ENCODE measurements at places on chromosomes 1 and 21.

GRCh38 chr1:113874012-113874879 is 2.7 kb upstream of the PTPN22 start:
- no peak for DNase-seq

GRCh38 chr1:77039739-77040138 is 172.5 kb downstream of the ST6GALNAC5 start:
- no peak for DNase-seq

GRCh38 chr1:154404984-154405746 is at the start of gene IL6R:
IL6R (plus strand) TSS chr1:154405343; CDS start chr1:154405630, 287 bp downstream.
- DNase-seq: peak; percentile 42

DNA sequence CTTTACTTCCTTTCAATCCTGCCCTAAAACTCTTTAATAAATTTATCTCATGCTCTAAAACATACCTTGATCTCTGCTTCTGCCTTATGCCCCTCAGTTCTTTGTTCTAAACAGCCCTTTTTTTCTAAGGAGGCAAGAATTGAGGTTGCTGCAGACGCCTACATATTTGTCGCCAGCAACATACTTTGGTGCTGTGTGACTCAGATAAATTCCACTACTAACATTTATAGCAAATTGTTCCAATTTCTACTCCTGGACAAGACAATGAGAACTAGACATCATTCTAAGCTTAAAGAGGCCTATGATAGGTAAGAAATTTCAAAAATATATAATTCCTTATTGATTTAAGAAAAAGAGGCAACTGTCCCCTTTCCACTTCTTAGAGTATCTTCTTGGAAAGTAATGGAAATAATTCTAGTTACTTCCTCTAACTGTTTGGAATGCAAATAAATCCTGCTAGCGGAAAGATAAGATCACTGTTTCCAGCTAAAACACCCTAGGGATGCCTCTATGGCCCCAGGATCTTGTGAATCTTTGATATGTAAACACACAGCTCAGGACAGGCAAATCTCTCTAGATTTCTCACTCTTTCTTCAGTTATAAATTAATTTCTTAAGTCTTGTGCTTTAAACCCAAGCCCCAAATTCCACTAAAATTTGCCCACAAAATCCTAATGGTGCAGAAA is 869.1 kb downstream of the KCNT2 start:
- no peak for DNase-seq

DNA sequence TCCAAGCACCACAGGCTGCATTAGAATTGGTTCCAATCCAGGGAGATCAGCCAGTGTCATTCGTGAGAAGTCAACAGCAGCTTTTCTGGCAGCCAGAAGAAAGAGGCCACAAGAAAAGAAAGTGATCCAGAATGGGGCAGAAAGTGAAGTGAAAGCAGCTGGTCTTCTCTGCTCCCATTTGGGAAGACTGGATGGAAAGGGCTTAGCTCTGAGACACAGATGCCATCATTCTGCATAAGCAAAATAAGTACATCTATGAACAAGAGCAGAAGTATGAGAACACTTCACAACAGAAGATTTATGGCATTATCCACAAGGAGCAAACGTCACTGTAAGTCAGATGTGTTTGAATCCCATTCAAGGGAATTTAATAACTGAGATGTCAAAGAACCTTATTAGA is 326.5 kb upstream of the ESRRG start:
- no peak for DNase-seq

GRCh38 chr1:14910984-14911721 is 242.4 kb upstream of the TMEM51 start:
- DNase-seq: no peak
